CD4-positive, CD25-positive, alpha-beta regulatory T cell (primary cell): ENCODE measurements at places on chromosomes 7 and 10. TPM values are rescaled to one million over a fixed set of nuclear protein-coding genes. Genes with fewer than 3 reads are reported as not detected.

ATOH7 gene
- total RNA-seq = not detected

DNA sequence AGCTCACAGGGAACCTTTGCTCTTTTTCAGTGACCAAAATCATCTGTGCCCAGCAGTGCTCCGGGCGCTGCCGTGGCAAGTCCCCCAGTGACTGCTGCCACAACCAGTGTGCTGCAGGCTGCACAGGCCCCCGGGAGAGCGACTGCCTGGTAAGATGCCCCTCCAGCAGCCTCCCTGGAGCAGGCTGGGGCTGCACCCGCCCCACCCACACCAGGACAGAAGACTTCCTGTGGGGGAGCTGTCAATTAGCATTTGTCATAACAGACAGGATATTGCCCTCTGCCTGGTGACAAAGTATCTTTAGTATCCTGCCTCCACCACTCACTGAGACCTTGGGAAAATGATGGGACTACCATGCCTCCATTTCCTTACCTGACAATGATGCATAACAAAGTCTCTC, 133.7 kb downstream of the EGFR start:
- H3K27me3 ChIP-seq = no peaks in the 10 kb centered on the region
- no peak overlapping the region for H3K27ac ChIP-seq
- no peak overlapping the region for H3K4me3 ChIP-seq
- no peaks in the 10 kb centered on the region for H3K4me1 ChIP-seq
- no peak for DNase-seq
- no peaks in the 10 kb centered on the region for H3K36me3 ChIP-seq

DNA sequence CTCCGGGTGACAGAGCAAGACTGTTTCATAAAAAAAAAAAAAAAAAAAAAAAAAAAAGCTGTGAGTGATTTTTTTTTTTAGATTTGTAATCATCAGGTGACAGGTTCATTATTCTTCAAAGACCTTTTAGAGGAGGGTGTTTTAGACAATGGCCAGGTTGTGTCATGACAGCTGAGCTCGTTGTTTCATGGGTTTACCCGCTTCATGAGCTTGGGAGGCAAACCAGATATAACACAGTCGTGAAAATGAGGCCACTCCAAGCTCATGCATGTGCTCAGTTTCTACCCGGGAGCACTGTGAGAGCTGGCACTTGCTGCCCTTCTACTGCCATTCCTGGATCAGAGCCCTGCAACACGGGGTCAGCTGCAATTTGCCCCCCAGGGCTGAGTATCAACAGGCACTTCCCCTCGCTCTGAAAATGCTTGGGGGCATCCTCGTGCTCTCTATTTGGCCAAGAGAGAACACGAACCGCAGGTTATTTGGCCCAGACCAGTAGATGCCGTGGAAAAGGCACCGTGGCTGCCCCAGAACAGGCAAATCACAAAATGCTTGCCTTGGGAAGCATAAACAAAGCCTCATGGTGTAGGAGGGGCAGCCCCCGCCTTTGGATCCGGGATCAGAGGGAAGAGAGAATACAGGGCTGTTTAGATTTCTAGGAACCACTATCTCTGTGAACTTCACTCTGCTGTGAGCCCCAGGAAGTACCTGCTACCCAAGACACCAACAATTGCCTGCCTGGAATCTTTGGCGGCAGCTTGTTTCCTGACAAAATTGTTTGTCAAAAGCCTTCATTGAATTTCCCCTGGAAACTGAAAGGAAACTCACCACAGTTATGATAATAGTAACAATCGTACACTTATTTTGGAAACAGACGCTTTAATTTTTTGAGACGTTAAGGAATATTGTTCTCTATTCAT, 371.0 kb downstream of the FRMD4A start:
- H3K27ac ChIP-seq = no peak overlapping the region
- H3K36me3 ChIP-seq = no peaks in the 10 kb centered on the region
- H3K27me3 ChIP-seq = no peaks in the 10 kb centered on the region
- DNase-seq = no peak

HERC4 gene
- total RNA-seq = 69.2 TPM

MEST gene
- total RNA-seq = 3.8 TPM
